ENCODE measurements at places on chromosomes 7 and 10.

DNA sequence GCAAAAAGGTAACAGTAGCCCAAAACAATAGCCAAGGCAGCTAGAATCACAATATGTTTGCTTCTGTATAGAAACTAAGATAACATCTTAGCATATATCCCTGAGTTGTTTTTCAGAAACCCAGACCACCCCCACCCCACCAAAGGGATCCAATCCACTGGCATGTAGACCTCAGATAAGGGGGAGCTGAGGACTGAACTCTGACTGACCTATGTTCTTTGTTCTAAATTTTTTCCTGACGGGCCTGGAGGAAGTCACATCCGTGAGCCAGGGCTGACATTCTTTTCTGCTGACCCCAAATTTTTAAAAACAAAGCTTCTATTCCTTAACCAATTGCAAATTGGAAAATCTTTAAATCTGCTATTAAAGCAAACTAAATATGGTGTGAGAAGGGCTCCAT is 493.9 kb upstream of the IGFBP3 start:
- DNase-seq: no peak

GRCh38 chr10:129771991-129772431 is 192.1 kb downstream of the EBF3 start:
- no peak for DNase-seq

- DNase-seq: no peak
These were observed 14.9 kb downstream of the SMURF1 start for GRCh38 chr7:99129001-99129400.

- peak; percentile 71 for DNase-seq
These were observed 26.5 kb upstream of the NUB1 start for GRCh38 chr7:151315038-151315655.

DNA sequence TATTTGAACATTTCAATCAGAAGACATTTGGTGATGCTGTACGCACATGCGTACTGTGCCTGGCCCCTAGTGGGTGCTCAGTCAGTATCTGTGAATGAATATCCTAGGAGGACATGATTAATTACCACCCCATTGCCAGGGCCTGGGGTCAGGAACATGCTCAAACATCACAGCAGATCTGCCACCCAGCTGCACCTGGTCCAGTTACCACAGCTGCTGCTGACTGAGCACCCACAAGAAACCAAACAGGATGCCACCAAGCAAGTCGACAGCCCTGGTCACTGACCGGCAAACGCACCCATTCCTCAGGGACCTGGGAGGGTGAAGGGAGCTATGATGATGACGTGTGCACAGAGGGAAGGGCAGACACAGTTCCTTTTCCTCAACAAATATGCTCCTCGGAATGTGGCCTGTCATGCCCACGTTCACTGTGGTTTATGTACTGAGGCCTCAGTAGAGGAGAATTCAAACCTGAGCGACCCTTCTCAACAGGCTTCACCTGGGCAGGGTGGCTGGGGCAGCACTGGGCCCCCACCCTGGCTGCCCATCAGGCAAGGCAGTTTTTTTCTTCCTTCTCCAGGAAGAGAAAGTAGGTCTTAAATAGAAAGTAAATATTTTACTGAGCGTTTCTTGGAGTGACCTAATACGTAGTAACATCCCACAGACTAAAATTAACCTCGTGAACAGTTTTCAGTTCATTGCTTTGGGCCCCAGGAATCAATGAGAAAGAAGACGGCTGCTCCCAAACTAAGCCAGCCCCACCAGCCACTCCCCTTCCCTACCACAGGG is 13.4 kb downstream of the CTBP2 start:
- DNase-seq: no peak

- no peak for DNase-seq
These were observed 200.0 kb downstream of the ZMYND11 start for GRCh38 chr10:335151-335800.

GRCh38 chr7:41809940-41810576 is 107.2 kb upstream of the INHBA start:
- no peak for DNase-seq

DNA sequence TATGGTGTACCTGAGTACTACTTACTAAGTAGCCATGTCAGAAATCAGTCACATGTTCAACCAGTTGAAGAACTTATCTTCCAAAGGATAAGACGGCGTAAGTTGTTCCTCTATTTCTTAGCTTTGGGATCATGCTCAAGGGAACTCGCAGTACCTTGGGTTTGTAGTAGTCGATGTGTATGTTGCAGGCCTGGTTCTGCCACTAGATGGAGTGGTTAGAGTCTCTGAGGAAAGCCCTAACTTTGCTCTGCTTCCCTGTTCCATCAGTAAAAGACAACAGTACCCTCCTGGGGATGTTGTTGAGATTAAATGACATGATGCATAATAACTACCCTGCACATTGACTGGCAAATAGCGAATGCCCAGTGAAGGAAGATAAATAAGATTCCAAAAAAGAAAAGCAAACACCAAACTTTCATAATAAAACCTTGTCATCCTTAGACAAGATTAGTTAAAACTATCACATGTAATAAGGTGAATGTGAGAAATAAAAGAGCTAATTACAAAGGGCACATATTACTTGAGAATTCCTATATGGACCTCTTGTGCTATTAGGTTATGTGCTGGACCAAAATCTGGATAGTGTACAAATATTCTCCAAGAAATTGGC is 165.9 kb downstream of the ABCA13 start:
- no peak for DNase-seq

DNA sequence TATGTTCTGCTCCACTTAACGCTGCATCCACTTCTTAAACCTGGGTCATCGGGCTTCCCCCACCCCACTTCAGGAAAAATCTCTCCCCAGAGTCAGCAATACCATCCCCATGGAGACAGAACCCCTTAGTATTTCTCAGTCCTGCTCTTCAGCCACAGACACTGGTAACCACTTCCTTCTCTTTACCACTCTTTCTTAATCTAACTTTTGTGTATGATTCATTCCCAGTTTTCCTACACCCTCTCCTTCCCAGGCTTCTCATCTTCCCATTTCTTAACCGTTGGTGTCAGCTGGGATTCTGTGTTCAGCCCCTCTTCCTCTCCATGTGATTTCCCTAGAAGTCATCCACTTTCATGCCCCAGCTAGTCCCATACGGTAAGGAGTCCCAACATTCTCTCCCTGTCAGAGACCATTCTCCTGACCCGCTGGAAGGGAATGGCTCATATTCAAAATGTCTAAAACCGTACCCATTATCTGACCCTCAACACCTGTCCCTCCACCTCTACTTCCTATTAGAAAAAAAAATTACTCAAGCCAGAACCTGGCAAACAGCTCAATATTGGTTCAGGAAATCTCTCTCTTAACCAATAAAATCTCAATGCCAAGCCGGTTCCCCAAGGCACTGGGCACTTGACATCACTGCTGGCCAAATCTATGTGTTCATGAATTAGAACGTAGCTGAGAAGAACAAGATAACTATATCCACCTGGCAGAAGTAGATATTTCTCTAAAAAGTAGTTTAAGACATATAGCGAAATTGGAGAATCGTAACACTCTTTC is 89.4 kb downstream of the DGKI start:
- DNase-seq: no peak

GRCh38 chr10:10845185-10845584 is 172.5 kb upstream of the CELF2 start:
- no peak for DNase-seq

DNA sequence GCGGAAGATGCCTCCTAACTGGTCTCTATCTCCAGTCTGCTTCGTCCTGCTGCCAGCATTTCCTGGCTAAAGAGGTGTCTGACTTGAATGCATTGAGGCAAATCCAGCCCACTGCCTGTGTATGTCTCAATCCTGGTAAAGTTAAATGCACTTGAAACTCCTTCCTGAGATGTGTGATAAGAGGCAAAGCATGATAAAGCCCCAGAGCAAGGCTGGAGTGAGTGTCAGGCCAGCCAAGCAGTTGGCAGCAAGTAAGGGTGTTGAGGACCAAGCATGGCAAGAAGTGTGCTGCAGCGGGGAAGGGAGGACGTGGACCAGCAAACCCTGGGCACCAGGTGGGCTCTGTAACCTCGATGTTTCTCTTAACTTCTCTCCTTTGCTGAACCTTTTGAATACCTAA is 29.1 kb downstream of the LRRC18 start:
- DNase-seq: no peak

DNA sequence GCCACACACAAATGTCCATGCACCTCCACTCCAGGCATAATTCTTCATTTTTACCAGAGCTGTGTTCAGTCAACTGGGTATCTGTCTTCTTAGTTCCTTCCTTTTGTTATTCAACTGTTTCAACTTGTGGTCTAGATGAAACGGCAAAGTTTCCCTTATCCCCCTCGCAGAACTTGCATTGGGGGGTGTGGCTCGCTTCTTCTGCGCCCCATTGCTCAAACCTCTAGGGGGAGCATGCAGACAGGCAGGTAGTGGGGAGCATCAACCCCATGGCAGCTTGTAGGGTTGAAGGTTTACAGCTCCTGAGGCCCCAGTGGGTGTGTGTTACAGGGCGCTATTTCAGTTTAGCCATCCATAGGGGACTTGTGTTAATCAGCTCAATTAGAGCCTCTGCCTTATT is 38.3 kb upstream of the COBL start:
- no peak for DNase-seq

GRCh38 chr10:42974693-42975002 is 102.2 kb upstream of the RET start:
- DNase-seq: no peak

GRCh38 chr10:16832351-16833080 is 15.3 kb upstream of the RSU1 start:
- no peak for DNase-seq

DNA sequence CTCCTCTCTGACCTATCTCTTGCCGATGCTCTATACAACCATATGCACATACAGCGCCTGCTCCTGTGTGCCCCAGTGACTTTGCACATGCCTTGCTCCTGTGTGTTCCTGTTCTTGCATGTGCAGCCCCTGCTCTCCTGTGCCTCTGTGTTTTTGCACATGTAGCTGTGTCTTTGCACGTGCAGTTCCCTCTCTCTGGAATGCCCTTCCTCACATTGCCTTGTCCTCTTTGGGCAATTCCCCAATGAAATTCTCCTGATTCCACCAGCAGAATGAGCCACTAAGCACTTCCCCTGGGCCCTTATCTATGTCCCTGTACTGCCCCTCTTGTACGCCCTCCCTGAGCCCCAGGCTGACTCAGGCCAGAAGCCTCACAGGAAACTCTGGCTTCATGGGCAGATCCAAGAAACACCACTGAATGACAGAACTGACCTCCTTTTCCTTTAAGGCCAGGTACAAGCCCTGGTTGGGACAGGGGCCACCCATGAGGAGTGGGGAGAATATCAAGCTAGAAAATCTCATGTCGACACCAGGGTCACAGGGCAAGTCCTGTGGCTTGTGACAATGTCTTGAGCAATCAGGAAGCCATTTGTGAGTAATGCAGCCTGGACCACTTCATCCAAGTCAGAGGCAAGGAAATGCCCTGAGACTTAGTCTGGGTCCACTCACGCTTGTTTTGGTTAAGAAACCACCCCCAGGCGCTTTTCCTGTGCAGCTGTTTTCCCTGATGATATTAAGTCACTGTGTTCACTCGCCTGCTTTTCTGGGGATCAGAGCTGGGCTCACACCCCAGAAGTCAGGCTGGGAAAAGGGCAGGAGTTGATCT is 1.9 kb upstream of the ARHGAP22 start:
- no peak for DNase-seq

- no peak for DNase-seq
These were observed 51.3 kb downstream of the CLEC2L start for GRCh38 chr7:139574618-139575337.

- DNase-seq: no peak
These were observed 64.3 kb upstream of the CCDC6 start for GRCh38 chr10:59970396-59971368.

DNA sequence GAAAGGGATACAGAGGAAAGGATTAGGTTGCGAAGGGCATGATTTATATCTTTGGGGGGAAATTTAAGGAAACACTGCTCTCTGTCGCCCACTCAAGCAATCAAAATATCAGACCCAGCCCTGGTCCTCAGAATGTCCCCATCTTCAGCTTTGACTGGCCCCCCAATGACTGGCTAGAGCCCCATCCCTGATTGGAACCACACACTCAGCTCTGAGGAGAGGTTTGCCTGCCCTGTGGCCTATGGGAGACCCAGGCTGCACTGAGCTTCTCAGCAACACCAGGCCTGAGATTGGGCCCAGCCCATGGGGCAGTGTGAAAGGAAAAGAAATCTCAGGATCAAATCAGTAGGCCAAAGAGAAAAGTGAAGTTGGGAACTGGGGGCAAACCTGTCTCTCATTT is 69.5 kb downstream of the ADCYAP1R1 start:
- DNase-seq: no peak

DNA sequence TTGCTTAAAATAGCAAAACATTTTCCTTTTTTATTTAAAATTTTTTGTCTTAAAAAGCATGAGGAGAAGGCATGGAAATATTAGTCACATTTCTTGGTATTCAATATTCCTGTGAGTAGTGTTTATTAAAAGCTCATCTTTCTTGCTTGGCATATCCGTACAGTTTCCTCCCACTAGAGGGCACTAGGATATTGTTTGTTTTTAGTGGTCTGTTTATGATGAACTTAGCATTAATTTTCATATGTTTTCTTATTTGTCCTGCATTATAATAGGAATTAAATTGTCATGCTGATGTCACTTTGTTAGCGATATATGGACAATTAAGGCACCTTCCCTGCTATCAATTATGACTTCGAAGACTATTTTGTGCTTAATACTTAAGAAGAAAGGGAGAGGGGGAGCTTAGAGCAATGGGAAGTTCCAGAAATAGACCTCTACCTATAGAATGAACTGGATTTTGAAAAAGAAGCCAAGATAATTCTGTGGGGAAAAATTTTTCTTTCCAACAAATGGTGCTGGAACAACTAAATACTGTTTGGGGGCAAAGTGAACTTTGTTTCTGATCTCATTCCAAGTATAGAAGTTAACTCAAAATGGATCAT is 91.0 kb upstream of the STRIP2 start:
- DNase-seq: peak; percentile 45

DNA sequence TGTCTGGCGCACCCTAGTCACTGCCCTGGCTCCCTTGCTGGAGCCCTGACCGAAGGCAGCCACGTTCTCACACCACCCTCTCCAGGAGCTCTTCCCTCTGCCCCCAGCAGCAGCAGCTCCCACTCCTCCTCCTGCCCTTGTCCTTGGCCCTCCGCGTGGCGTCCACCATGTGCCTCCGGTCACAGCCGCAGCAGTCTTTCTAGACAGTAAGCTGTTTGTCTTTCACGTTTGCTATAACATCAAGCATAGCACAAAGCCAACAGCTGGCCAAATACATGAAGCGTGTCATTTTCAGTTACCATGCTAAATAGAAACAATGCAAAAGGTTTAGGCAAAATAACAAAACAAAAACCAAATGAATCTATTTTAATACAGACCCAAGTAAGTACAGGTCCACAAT is 3.3 kb downstream of the PITRM1 start:
- DNase-seq: no peak

DNA sequence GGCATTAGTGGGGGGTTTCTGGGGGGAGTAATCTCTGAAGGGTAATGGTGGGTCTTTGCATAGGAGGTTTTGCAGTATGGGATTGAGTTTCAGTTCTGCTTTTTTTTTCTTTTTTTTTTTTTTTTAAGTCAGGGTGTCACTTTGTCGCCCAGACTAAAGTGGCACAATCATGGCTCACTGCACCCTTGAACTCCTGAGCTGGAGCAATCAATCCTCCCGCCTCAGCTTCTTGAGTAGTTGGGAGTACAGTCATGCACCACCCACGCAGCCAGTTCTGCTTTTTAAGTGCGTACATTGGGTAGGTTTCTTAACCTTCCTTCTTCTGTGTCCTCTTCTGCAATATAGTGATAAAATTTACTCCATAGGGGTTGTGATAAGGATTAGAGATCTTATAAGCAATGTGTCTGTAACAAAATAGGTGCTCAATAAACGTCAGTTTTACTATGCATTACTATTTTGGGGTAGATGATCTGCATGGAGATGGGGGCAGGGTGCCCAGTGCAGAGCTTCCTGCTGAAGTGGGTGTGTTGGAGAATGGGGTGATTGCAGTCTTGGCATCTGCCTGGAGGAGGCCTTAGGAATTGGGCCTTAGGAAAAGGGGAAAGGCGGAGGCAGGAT is 9.6 kb downstream of the KAZALD1 start:
- DNase-seq: no peak

Measured in stimulated activated naive CD4-positive, alpha-beta T cell (primary cell).